Dorsolateral prefrontal cortex (tissue), 122 donors: ENCODE measurements at places on chromosomes 1 and 21.

DNA sequence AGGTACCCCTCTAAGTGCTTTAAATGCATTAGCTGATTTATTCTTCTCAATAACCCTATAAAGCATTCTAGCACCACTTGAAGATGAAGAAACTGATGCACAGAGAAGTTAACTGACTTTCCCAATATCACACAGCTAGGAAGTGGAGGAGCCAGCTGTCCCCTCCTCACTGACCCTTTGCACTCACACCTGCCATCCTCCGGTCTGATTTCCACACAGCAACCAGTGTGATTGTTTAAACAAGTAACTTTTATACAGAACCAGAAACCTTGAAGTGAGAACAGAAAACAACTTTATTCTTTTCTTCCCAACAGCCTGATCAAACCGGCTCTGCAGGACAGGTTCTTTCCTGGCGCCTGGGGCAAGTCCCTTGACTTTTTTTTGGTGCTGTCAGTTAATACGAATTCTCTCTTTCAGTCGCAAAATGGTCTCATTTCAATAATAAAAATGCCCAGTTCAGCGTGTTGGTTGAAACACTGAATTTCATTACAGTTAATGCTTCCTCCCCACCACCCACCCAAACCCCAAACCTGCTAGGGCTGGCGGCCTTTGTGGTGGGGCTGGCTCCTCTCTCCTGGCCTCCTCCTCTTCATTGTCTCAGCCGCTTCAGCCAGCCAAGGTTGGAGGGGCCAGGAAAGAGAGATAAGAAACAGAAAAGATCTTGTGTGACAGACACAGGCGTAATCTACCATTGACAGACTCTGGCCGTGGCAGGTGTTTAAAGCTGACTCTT, 26.4 kb upstream of the EEIG2 start:
- DNase-seq, result no peak

GRCh38 chr1:19946971-19947370, 23.6 kb upstream of the PLA2G2E start:
- DNase-seq, result no peak

DNA sequence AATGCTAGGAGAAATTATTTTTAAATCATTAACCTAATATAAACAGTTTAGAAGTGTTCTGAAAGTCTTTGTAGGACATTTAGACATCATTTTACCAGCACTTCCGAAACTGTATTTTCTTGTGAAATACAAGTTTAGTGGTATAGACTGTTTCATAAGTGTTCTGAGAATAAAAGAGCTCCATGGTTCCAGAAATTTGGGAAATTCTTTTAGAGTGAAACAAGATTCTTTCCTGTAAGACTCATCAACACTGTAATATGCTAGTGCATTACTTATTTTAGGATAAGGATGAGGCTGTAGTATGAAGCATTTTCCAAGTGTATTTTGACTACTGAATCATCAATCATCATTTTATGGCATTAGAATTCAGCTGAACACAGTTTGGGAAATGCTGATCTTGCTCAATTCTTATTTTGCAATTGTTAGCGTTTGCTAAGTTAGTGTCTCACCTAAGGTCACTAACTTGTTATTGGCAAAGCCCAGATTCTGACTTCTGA, 73.4 kb downstream of the CEP350 start:
- DNase-seq, result no peak

- no peak for DNase-seq
Observed at GRCh38 chr1:64043976-64044375, 159.4 kb upstream of the UBE2U start.

DNA sequence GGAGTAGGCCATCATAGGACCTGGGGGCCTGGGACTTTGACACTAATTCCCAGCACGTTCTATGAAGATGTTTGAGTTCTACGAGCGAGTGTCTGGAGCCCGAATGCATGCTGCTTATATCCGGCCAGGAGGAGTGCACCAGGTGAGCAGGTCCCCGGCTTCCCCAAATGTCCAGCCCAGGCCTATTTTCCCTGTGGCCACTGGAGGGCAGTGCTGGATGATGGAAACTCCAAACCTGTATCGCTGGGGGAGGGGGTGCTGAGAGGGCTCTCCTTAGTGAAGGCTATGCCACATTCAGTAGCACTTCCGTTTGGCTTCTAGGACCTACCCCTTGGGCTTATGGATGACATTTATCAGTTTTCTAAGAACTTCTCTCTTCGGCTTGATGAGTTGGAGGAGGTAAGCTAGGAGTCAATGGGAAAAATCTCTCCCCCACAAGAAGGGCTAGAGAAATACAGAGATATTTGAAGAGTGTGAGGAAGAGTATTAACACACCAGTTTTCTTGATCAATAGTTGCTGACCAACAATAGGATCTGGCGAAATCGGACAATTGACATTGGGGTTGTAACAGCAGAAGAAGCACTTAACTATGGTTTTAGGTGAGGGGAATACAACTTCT, 5.2 kb upstream of the FCER1G start:
- peak; percentile 65 for DNase-seq

DNA sequence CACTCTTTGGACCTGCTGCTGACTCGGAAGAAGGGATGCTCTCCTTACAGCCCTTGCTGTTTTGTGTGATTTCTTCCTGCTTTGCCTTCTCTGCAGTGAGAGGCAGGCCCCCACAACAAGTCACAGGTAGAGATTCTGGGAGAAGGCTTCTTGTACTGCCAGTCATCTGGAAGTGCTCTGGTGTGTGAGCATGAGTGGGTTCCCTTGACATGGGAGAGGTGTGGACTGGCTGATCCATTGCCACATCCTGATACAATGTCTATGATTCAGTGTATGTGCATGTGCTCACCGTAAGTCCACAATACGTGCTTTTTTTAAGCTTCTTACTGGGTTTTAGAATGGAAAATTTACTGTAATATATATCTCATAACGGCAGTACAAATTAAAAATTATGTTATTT, 46.0 kb upstream of the PLA2G4A start:
- no peak for DNase-seq

GRCh38 chr1:214337511-214337910, 56.6 kb downstream of the SMYD2 start:
- no peak for DNase-seq

- no peak for DNase-seq
Observed at GRCh38 chr1:226790545-226791181, 51.6 kb upstream of the ITPKB start.

GRCh38 chr21:19236209-19236608, 832.6 kb upstream of the TMPRSS15 start:
- DNase-seq, result no peak

- no peak for DNase-seq
Observed at GRCh38 chr1:6961905-6962477, 176.7 kb downstream of the CAMTA1 start.

- no peak for DNase-seq
Observed at GRCh38 chr1:79599257-79599656, 592.7 kb upstream of the ADGRL4 start.

- DNase-seq, result no peak
Observed at GRCh38 chr1:186626356-186626932, 53.8 kb downstream of the PTGS2 start.

- no peak for DNase-seq
Observed at GRCh38 chr1:224517171-224517570, 82.6 kb upstream of the WDR26 start.

- no peak for DNase-seq
Observed at GRCh38 chr1:225651872-225652728, 823 bp downstream of the ENAH start.

DNA sequence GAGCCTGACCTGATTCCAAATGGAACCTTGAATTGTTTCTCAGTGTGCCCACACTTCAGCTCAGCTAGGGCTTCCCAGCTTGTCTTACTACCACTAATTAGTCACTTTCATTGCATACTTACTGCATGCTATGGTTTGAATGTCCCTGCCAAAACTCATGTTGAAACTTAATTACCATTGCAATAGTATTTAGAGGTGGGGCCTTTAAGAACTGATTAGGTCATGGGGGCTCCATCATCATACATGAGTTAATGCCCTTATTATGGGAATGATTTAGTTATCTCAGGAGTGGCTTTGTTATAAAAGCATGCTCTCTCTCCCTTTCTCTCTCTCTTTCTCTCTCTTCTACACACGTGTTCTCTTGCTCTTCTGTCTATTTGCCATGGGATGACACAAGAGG, 68.3 kb downstream of the NENF start:
- no peak for DNase-seq

DNA sequence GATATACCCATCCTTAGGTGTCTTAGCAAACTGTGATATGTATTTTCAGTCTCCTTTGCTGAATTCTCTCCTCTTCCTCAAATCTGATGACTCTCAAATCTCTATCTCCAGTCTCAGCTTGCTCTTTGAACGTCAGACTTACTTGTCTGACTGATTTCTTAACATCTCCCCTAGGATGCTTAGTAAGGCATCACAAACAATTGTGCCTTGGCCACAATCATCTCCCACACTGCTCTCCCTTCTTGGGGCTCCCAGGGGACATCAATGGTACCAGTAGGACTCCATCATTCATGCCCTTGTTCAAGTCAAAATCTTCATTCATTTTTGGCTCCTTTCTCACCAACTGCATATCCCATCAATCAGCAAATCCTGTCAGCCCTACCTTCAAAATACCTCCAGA, 42.0 kb downstream of the GNG12 start:
- no peak for DNase-seq

DNA sequence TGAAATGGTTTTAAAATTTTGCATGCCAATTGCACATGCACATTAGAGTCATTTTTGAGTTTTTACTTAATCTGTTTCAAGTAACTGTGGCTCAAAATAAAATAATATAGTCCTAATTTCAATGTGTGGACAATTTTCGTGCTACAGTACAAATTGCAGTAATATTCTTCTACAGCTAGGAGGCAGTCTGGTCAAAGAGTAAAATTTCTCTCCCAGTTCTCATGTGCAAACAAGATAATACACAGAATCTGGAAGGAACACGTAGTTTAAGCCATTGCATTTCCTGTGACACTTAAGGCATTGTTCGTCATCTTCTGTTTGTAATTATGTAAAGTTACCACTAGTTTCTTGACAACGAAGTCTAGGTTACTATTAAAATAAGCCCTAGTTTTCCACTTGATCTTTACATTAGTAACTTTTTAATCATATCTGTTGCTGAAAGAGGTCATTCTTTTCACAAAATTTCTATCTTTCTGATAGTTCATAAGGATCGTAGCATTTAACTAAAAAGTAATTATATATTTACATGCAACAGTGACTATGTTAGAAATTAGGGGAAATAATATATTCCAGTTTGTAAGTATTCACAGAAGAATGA, 28.9 kb downstream of the ODR4 start:
- DNase-seq, result no peak

DNA sequence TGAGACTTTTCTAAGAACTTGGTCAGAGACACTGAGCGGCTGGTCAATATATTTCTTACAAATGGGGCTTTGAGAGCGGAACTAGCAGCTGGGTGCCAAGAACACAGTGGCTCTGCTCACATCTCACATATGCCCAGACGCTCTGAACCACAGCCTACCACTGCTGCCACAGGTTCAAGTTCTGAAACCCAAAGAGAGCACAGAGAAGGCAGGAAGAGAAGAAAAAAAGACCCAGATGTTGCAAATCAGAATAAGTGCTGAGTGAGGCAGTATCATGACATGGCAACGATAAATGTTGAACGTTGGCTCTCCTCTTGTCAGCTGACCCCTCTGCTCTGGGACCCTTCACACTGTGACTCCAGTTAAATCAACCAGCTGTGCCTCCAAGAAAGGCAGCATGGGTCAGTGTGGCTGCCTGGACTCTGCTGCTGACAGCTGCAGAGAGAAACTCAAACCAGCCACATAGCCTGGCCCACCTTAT, 26.4 kb downstream of the HIVEP3 start:
- no peak for DNase-seq

- DNase-seq, result no peak
Observed at GRCh38 chr1:205677167-205677566, 3.1 kb downstream of the SLC45A3 start.

- no peak for DNase-seq
Observed at GRCh38 chr1:33088119-33088906, 7.4 kb downstream of the AZIN2 start.

- DNase-seq, result no peak
Observed at GRCh38 chr1:19495000-19495656, 9.8 kb upstream of the CAPZB start.

- DNase-seq, result no peak
Observed at GRCh38 chr1:95049935-95050334, 22.8 kb downstream of the ALG14 start.

DNA sequence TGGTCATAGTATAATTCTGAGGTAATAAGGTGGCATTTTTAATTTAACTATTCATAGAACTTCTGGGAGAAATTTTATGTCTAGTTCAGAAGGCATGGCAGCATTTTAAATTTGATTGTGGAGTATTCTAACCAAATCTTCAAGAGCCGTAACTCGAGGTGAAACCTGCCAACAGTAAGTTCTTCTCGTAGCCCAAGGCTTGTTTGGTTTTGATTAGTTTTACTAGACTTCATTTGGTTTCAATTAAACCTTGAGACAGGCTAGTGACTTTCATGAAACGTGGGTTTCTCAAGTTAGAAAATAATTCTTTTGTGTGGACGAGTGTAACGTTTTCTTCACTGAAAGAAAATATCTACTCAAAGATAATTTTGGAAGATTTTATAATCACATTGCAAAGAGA, 395.5 kb downstream of the USP25 start:
- DNase-seq, result no peak

- no peak for DNase-seq
Observed at GRCh38 chr1:228369608-228370438, 36.8 kb downstream of the TRIM11 start.

GRCh38 chr1:228838717-228839500, 103.6 kb downstream of the RHOU start:
- no peak for DNase-seq

- no peak for DNase-seq
Observed at GRCh38 chr1:42504535-42505128, 41.5 kb downstream of the CCDC30 start.

DNA sequence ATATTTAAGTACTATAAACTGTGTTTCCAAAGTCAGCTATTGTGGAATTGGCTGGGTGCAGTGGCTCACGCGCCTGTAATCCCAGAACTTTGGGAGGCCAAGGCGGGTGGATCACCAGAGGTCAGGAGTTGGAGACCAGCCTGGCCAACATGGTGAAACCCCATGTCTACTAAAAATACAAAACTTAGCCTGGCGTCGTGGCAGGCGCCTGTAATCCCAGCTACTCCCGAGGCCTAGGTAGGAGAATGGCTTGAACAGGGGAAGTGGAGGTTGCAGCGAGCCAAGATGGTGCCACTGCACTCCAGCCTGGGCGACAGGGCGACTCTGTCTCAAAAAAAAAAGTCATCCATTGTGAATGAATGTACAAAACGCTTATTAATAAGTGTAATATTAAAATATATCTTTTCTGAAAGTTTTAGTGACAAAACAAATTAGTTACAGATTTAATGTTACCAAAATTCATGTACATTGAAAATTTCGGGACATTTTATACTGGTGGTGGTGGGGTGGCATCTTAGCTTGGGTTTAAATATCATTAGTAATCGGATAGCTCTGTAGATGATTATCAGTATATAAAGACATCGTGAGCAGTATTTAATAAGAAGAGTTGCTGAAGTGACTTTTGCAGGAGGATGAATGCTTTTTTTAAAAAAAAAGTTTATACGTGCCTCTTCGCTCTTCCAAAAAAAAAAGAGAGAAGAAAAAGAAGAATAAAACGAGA, 503 bp upstream of the SRSF11 start:
- DNase-seq, result no peak

- no peak for DNase-seq
Observed at GRCh38 chr1:169024800-169025271, 81.7 kb upstream of the ATP1B1 start.
